ENCODE measurements at places on chromosomes 3 and 15. TPM values are rescaled to one million over a fixed set of nuclear protein-coding genes. Genes with fewer than 3 reads are reported as not detected.

Gene SIDT1
- 18.4 TPM for total RNA-seq

Gene RTP4
- total RNA-seq = 0.11 TPM

Gene TLNRD1
- total RNA-seq = 17.8 TPM

Gene GOLGA6L10
- 1.1 TPM for total RNA-seq
